ENCODE measurements at places on chromosomes 1 and 21. TPM values are rescaled to one million over a fixed set of nuclear protein-coding genes. Genes with fewer than 3 reads are reported as not detected.

DNA sequence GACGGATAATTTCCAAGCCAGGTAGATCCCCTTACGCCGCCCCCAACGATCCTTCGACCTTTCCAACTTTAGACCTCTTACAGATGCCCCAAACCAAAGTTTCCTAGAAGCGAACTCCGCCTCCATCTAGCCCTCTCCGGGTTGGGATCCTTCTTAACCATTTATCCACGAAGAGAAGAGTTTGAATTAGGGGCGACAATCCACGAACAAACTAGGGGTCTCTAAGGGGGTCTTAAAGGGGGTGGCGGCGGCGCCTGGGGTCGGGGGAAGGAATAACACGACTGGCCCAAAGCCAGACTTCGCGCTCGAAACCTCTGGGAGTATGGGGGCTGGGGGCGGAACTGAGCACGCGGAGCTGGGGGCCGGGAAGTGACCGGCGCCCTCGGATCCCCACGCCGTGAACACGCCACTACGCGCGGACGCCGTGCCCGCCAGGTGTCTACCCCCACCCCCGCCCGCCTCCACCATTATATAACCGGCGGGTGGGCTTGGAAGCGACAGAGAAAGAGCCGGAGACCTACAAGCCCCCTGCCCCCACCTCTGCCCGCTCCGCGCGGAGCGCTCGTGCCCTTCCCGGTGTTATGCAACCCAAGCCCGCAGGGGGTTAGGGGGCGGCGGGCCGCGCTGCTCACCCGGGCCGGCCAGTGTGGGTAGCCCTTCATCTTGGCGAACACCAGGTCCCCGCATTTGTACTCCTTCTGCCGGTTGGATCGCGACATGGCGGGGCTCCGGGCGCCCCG is 594 bp downstream of the HDGF start:
- no peak for DNase-seq

GRCh38 chr1:170192546-170192945 is 46.8 kb downstream of the NTMT2 start:
- DNase-seq, result no peak

DNA sequence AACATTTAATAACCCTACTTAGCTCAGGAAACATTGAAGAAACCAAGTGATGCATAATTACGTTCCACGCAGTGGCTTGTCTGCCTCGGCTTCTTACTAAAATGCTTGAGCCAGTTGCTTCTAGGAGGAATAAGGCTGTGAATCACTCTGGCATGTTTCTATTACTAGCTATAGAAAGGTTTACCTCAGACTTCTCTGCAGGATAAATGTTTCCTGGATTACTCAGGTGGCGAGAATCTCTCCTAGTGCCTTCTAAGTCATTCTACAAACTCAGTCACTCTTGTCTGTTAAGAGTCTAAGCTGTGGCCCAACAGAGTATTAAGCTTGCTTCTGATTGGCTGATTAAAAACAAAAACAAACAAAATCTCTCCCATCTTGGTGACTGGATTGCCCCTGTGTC is 92.0 kb upstream of the RALGPS2 start:
- DNase-seq, result no peak

DNA sequence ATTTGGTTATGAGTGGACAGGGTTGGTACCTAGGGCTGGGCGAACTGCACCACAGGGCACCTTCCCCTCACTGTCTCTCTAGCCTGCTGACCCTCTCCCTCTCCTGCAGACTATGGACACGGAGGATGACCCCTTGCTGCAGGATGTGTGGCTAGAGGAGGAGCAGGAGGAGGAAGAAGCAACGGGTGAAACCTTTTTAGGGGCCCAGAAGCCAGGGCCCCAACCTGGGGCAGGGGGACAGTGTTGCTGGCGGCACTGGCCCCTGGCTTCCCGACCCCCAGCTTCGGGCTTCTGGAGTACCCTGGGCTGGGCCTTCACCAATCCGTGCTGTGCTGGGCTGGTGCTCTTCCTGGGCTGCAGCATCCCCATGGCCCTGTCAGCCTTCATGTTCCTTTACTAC is 21.9 kb downstream of the DISP3 start:
- no peak for DNase-seq

ADCY10 gene
- not detected for total RNA-seq

OR2T2 gene
- not detected for total RNA-seq
